Regular cardiac myocyte (primary cell): ENCODE measurements at places on chromosomes 13 and 19. TPM values are rescaled to one million over a fixed set of nuclear protein-coding genes. Genes with fewer than 3 reads are reported as not detected.

IL17D gene
- 1.3 and 3.1 TPM in 2 replicates for total RNA-seq

ZFP82 gene
- 7.7 and 10.1 TPM in 2 replicates for total RNA-seq

OR10H1 gene
- not detected in 2 replicates for total RNA-seq

SBK3 gene
- under 0.01 and 0.19 TPM in 2 replicates for total RNA-seq

HSH2D gene
- total RNA-seq, result not detected in 2 replicates

PCSK4 gene
- total RNA-seq, result 0.19 and 1.4 TPM in 2 replicates

NANOS3 gene
- total RNA-seq, result not detected in 2 replicates

NTN5 gene
- total RNA-seq, result 0.28 TPM in 1 of 2 replicates, not detected in the other

CPB2 gene
- total RNA-seq, result not detected in 2 replicates

EFNA2 gene
- not detected in 2 replicates for total RNA-seq

MUC16 gene
- total RNA-seq, result under 0.01 TPM in 1 of 2 replicates, not detected in the other

DAND5 gene
- total RNA-seq, result not detected in 2 replicates

PRODH2 gene
- total RNA-seq, result not detected in 2 replicates

TMTC4 gene
- 26.8 and 43.7 TPM in 2 replicates for total RNA-seq

RAX2 gene
- not detected in 2 replicates for total RNA-seq

ACP5 gene
- 0.38 and 3.1 TPM in 2 replicates for total RNA-seq

JAK3 gene
- 3.1 and 3.9 TPM in 2 replicates for total RNA-seq

CEACAM16 gene
- under 0.01 TPM in 1 of 2 replicates, not detected in the other for total RNA-seq

ZNF567 gene
- 5.6 and 5.9 TPM in 2 replicates for total RNA-seq
